Cortex of kidney (tissue), 1 donor: ENCODE measurements at places on chromosomes 11 and 22.

GRCh38 chr11:93611836-93612677 lies 49.4 kb upstream of the CEP295 start:
- no peak for DNase-seq

- DNase-seq, result no peak
Measured at GRCh38 chr11:19978668-19979518, 181.4 kb downstream of the DBX1 start.

- no peak for DNase-seq
Measured at GRCh38 chr11:102793677-102794290, 4.2 kb downstream of the MMP1 start.

GRCh38 chr11:110772863-110773262 lies 60.6 kb upstream of the ARHGAP20 start:
- DNase-seq, result no peak

DNA sequence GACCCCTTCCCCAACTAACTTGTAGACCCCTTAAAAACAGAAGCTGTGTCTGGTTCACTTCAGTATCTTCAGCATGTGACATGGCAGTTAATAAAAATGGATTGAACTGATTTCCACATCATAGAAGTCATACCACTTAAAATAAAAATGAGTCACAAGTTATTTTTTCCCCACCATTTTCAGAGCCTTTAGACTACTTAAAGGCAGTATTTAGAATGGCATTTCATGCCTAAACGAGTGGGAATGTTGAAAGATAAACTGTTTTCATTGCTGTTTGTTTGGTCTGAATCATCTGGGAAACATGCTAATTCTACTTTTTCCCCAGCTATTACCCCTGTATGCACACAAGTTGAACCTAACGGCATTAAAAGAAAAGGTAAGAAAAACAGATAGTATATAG lies 324.0 kb downstream of the RAB38 start:
- no peak for DNase-seq

- no peak for DNase-seq
Measured at GRCh38 chr11:15651816-15652215, 537.1 kb downstream of the INSC start.

- no peak for DNase-seq
Measured at GRCh38 chr11:18669711-18670110, 28.9 kb upstream of the TMEM86A start.
